ENCODE measurements at places on chromosomes 5 and 9.

DNA sequence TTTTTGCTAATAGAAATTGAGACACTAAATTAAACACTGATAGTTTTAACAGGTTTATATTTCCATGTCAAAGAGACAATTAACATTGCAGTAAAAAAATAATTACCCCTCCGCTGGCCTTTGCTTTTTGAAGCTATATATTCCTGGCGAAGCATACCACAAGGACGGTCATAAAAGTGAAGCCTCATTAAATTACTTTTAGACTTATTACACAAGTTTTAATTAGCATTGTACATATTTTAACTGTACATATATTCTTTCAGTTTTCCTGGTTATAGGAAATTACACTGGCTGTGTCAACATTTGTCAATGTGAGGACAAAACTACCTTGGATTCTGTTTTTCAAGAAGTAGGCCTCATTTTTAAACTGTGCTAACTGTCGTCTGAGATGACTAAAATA, 1.2 kb downstream of the CDKN2A start:
- DNase-seq, result no peak

GRCh38 chr9:120383611-120383998, 196.4 kb downstream of the CDK5RAP2 start:
- DNase-seq, result no peak

GRCh38 chr5:19975795-19976194, 12.2 kb downstream of the CDH18 start:
- no peak for DNase-seq

DNA sequence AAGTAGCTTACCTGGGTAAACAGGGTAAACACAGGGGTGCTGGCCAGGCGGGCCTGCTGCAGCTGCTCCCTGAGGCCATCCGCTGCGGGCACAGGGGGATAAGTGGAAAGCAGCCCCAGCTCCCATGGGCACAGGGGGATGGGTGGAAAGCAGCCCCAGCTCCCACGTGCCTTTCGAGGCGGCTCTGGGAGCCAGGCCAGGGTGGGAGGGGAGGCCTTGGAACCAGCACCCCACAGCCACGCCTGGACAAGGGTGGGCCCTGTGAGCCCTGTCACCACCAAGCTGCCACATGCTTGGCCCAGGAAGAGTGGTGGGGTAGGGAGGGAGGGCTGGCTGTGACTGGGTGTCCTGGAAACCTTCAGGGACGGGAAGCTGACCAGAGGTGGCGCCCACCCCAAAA, 7.8 kb upstream of the CARD9 start:
- no peak for DNase-seq

GRCh38 chr9:75046725-75047345, 18.7 kb upstream of the CARNMT1 start:
- DNase-seq, result no peak

DNA sequence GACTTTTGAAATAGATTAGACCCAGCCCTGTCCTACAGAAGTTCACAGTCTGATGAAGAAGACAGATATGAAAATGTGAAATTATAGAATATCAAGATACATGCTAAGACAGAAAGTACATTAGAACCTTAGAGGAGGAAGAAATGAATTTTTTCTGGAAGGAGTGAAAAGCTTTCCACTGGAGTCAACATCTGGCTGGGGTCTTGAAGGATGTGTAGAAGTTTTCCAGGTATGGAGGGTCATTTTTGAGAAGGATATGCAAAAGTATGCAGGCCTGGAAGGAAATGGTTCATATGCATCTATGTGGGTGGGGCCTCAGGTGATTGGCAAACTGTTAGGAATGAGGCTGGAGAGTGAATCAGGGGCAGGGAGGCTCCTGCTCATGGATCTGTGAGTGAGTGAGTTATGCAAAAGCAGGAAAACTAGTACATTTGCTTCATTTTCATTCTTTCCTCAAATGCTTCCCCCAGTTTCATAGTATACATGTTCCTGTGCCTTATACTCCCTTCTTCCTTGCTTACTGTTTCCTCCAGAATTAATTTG, 142.3 kb downstream of the GRIA1 start:
- DNase-seq, result no peak

- no peak for DNase-seq
These were observed 7.9 kb upstream of the IL3 start for GRCh38 chr5:132052520-132052919.

- peak; percentile 51 for DNase-seq
These were observed 41.3 kb downstream of the CFAP77 start for GRCh38 chr9:132451276-132451675.

DNA sequence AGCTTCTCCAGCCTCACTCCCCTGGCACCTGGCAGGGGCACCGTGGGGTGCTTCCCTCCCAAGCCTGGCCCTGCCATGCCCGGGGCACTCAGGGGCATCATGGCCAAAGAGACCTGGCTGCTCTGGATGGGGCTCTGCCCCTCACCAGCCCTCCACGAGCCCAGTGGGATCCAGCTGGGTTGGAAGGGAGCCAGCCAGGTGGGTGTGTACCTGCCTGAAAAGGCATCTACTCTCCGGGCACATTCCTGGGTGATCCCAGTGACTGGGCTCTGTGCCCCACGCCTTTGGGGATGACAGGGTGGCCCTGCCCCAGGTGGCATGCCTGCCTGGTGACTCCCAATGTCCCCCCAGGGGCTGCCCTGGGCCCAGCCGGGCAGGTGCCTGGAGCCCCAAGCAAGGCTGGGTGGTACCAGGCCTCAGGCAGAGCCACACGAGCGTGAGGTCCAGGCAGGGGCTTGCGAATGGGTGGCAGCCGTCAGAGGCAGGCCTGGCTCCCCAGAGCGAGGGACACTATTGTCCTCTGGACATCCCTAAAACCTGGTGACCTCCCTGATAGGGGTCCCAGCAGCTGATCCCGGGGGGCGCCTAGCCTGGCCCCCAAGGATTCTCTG, 777 bp downstream of the GPSM1 start:
- no peak for DNase-seq

DNA sequence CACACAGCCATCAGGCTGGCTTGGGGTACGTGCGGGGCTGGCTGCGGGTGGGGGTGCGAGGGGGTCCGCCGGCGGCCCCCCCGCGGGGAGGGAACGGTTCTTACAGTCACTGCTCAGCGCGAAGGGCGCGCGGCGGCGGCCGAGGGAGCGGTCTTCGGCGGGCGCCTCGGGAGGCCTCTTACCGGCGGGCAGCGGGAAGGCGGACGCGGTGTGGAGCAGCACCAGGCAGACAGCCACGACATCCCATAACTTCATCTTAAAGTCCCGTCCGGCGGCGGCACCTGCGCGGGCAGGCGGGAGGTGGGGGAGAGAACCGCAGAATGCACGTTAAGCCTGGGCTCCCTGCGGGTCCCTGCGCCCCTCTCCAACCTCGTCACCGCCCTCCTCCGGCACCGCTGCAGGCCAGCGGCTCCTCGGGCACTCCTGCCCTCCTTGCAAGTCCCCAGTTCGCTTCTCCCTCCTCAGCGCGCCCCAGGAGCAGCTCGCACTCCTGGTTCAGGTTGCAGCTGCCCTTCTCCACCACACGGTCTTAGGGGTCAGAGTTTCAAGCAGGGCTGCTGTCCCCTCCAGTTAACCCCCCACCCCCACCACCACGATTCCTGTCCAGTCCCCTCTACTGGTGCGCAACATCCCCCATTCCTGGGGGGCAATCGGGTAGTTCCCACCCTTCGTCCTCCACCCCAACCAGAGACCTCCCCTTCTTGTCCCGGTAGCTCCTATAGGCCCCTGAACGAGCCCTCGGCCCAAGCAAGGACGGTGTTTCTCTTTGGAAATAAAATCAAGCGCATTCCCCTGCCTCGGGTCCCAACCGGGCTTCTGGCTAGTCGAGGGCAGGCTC, 5.1 kb downstream of the GDNF start:
- DNase-seq, result no peak

DNA sequence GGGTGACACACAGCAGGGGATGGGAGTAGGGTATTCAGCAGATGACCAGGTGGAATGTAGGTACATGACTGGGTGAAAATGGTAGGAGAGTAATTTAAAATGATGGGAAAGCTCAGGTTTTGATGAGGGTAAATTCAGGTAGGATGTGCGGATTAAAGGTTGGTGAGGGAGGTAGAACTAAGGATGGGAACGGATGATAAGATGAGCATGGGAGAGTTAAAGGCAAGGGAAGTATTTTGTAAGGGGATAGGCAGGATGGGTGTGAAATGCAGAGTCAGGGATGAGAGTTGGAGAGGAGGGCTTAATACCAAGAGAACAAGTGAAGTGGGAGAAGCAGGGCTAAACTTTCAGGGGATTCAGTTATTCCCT, 1.5 kb downstream of the TLN1 start:
- no peak for DNase-seq

GRCh38 chr9:77877976-77878375, 153.6 kb downstream of the GNAQ start:
- no peak for DNase-seq

- DNase-seq, result no peak
These were observed 54.2 kb downstream of the KIAA1958 start for GRCh38 chr9:112540800-112541199.

DNA sequence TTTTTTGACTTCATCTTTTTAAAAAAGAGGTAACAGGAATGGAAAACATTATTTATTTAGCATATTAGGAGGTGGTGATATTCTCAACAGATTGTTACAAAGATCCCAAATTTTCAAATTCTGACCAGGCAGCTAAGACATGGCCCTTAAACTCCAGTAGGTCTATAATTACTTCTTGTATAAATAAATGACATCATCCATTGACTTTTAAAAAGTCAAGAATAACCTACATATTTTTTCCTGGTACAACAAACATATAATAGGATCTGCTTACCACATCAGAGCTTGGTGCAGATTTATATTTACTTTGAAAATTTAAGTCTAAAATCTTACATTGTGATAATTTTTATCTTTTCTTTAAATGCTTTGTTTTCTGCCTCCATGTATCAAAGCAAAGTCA, 92.2 kb upstream of the TRPM3 start:
- DNase-seq, result no peak

- peak; percentile 53 for DNase-seq
These were observed 467 bp downstream of the CNOT6 start for GRCh38 chr5:180494510-180495181.

DNA sequence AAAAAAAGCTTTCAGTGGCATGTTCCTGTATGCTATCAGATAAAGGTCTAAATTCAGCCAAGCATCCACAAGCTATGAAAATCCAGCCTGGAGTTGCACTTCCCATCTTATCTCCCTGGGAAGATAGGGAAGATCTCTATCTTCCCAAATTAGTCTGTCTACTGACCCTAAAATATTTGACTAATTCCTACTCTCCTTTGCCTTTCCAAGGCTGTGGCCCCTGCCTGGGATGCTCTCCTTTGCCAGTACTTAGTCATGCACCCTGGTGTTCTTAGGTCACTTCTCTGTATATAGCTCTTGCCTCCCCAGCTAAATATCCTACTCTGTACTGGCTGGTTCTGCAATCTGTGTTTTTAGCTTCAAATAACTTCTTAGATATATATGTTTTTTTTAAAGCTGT, 44.0 kb upstream of the PLPP1 start:
- no peak for DNase-seq

All from CD4-positive, alpha-beta T cell (primary cell).